Stimulated activated CD4-positive, alpha-beta T cell treated with anti-CD3 and anti-CD28 coated beads, TNF-alpha, amount 100 ng/mL, for 1 hour (primary cell): ENCODE measurements at places on chromosomes 3 and 15.

DNA sequence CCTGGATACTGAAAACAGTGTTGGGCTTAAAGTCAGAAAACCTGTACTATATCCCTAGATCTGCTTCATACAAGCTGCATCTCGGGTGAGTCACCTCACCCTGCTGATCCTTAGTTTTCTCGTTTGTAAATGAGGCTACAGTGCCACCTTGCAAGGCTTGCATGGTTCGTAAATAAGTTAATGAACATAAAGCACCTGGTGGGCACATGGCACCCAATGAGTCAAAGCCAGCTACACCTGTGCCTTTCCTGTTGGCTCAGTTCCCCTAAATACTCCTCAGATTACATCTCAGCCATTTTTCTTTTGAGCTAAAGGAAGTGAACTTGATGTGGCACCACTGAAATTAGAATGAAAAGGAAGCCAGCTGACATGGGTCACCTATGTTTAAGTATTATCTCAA, 26.5 kb downstream of the RTP1 start:
- DNase-seq: no peak

- DNase-seq: no peak
Measured at GRCh38 chr3:34725774-34726173, 913.6 kb upstream of the ARPP21 start.

DNA sequence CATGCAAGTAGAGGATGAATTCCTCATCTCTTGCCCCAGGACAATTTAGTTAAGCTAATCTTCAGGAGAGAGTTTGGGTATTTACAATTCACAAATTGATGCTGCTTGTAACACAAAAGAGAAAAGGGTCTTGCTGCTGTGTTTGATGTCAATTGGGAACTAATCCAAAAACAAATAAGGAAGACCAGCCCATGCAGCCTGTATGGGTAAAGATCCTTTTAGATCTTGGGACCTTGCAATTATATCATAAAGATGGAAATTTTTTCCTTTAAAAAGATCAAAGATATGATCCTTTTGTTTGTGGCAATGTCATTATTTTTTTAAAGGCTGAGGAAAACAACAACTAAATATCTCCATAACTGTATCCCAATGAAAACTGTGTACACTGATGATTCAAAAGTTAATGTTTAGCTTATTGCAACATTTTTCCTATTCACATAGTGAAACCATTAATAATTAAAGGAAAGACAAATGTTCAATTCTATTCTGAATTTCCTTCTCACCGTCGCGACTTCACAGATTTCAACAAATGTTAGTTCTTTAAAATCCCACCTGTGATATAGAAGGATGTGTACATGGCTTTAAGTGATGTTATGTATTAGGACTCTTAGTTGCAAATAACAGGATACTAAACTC, 40.2 kb downstream of the TMEM212 start:
- DNase-seq: no peak

GRCh38 chr15:45891766-45892165, 256.9 kb downstream of the SQOR start:
- DNase-seq: no peak

DNA sequence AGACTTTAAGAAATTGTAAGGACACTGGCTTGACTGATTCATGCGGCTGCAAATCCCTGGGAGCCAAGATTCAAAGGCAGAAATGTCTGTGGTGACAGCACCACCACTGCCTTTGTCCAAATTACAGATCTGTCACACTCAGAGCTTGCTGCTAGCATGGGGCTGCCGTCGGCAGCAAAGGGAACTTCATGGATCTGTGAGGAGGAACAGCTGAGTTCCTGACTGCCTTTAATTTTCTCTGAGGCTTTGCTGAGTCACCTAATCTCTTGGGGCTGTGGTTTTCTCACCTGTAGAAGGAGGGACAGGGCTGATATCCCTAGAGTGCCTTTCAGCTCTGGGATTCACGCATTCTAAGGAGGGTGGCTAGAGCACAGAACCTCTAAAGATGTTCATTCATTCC, 4.1 kb upstream of the PAK6 start:
- DNase-seq: no peak

- no peak for DNase-seq
Measured at GRCh38 chr3:122006267-122006666, 15.8 kb downstream of the ILDR1 start.

DNA sequence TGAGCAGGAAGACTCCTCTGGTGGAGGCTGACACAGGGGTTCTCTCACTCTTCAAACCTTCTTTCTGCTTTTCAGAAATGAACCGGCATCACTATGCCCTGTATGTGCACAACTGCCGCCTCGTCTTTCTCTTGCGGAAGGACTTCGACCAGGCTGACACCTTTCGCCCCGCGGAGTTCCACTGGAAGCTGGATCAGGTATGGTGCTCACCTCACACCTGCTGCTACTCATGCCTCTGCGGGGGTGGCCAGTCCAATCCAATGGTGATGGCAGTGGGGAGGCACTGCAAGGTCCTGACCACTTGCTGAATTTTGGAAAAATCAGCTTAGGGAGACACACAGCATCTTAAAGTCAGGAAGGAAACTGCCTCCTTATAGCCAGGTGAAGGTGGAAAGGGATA, 211.3 kb upstream of the TRIM42 start:
- no peak for DNase-seq

DNA sequence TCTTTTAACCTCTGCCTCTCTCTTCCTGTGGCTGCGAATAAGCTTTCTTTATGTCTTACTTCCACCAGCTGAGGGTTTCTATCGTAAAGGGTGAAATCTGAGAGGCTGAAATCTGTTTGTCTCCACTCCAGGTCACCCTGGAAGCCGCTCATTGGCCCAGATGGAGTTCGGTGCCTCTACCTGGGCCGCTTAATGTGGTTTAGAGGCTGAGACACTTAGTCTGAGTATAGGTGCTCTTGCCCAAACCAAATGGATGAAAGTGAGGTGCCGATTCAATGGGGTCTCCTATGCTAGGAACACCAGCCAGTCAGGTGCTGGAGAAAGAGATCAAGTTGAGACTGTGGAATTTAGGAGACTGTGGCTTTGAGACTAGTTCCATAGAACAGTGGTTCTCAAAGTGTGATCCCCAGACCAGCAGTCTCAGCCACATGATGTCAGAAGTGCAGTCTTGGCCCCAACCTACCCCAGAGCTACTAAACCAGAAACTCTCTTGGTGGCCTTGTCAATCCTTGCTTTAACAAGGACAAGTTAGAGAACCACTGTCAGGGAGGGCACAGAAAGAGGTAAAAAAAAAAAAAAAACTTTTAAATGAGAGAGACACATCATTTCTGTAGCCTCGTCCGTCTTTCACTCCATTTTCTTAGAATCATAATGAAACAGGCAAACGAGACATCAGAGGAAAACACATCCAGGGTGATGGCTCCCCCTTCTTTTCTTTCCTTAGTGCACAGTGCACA, 54.9 kb upstream of the CCR2 start:
- DNase-seq: no peak

GRCh38 chr3:149004622-149005021, 13.3 kb downstream of the GYG1 start:
- DNase-seq: no peak

- no peak for DNase-seq
Measured at GRCh38 chr3:162443376-162443775, 946.8 kb downstream of the OTOL1 start.

DNA sequence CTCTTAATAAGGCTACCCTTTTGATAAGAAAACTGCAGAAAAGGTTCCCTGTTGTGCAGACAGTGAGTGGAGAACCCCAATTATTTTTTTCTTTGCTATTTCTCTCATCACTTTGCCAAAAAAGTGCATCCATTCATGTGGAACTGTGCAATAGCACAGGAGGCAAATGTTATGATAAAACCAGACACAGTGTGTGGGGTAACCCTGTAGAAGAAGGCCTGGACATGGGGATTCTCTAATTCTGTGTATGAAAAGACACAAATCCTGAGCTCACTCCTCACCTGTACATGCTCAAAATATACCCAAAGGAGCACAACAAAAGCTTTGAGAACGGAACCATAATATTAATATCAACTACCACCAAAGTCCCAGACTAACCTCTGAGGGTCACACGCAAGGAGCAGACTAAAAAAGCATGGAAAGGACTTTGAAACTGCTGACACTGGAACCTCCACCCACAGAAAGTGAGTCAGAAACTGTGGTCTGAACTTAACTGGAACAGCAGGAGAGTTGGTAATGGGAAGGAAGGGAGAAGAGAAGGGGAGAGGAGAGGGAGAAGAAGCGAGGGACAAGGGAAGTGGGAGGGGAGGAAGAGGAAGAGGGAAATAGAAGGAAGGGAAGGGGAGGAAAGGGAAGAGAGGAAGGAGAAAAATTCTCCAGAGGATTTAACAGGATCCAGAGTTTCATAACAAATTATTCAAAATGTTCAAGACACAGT, 299.9 kb downstream of the TBC1D5 start:
- DNase-seq: no peak

- no peak for DNase-seq
Measured at GRCh38 chr3:193974671-193975535, 161.0 kb upstream of the HES1 start.

DNA sequence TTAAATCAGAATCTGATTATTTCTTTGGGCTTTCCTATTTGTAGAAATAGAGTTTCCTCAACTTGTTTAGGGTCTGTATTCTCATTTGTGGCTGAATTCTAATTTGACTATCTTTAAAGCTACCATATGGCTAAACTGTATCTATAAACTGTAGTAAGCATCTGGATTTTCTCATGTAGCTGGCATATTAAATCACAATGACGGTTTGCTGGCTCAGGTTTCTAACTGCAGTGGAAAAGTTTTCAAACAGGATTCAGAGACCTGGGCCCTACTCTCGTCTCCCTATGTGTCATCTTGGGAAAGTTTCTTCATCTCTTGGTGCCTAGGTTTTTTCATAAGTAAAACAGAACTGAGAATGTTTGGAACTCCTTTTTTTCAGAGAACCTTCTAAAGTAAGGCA, 68.3 kb downstream of the GALK2 start:
- no peak for DNase-seq

GRCh38 chr3:148873270-148873927, 8.3 kb downstream of the CPA3 start:
- DNase-seq: no peak

- no peak for DNase-seq
Measured at GRCh38 chr3:165749821-165750220, 87.4 kb downstream of the BCHE start.
